Fibroblast of upper back skin (primary cell): ENCODE measurements at places on chromosomes 4 and X.

GRCh38 chr4:23039818-23040217 is 347.1 kb downstream of the GBA3 start:
- DNase-seq = peak; percentile 54

GRCh38 chr4:15989424-15989823 is 26.4 kb upstream of the FGFBP2 start:
- DNase-seq = no peak

DNA sequence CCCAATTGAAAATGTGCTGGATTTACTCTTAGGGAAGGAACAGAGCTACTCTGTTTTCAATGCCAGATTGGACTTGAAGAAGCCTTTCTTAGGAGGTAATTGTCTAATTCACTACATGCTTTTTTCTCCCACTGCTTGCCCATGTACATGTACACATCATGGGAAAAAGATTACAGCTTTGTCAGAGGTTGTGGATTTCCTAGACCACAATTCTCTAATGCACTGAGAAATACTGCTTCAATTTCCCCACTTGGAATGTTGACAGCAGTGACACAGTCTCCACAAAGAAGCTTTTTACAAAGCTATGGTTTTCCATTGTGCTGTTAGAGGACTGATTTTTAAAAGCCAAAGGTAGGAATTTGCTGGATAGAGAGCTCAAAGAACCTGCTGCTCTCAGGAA is 19.5 kb downstream of the ZAR1 start:
- peak; percentile 40 for DNase-seq

DNA sequence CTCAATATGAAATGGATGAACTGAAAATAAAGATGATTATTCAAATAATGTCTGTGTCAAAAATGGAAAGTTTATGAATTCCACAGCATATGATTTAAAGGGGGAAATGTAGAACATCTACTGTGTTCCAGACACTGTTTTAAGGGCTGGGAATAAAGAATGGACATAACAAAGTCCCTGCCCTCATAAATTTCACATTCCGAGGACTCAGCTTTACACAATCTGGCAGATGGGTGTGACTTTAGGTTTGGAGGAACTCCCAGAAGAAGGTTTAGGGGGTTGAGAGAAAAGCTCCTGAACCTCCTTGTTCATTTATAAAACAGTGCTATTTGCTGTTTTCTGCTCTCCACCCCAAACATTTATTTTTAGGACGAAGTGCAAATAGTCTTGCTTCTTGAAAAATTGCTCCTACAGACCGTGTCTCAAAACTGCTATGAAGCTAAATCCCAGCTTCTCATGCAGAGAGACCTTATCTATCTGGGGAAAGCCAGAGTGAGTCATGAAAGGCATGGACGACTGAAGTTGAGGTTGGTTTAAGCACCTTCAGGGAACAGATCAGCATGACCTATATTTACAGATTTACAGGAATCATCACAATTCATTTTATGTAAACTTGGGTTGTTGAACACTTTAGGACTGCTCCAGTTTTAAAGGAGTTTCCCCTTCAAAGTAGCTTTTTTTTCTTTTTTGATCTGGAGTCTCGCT is 184.3 kb downstream of the HS6ST2 start:
- DNase-seq = no peak

DNA sequence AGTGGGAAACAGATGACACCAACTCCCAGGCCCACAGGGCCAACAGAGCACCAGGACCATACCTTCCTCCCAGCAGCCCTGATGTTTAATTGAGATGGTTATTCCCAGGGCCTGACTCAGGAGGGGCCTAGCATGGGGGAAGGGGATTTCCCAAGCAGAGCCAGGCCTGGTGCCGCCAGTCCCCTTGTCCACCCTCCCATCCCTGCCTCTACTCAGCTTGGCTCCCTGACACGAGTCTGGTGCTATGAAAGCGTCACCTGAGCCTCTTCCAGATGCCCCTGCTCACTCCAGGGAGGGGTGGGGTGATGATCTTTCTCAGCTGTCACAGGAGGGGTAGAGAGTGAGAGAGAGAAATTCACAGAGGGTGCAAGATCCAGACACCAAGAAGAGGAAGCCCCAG is 72.7 kb downstream of the EFNB1 start:
- no peak for DNase-seq

- DNase-seq = no peak
These were observed 446.4 kb downstream of the RPA4 start for GRCh38 chrX:97330151-97330550.

DNA sequence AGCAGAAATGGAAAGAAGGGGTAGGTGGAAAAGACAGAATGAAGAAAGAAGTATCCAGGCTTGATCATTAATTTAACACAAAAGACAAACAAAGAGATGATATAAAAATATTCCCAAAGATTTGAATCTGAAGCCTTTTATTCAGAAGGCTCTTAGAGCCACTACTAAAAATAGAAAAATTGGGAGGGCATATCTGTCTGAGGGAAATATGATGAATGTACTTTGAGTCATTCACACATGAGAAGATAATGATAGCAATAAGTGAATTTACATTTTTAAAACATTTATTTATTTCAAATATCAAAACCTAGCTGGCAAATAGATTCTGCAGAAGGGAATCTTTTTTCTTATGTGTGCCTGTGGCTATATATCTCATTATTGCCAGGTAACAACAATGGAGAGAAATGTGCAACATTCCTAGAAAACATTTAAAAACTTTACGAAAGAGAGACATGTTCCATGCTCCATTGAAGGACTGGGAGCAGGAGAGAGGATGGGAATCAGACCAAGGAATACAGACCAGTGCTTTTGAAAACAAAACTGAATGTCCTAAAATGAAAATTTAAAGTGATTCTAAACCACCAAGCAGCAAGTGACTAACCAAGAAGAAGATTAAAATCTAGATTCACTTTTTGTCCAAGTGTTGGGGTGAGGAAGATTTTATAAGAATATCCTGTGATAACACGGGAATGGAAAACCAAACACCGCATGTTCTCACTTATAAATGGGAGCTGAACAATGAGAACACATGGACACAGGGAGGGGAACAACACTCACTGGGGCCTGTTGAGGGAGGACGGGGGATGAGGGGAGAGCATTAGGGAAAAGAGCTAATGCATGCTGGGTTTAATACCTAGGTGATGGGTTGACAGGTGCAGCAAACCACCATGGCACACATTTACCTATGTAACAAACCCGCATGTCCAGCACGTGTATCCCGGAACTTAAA is 41.2 kb downstream of the ANXA5 start:
- DNase-seq = no peak

GRCh38 chrX:31099536-31100090 is 27.8 kb upstream of the FTHL17 start:
- no peak for DNase-seq

DNA sequence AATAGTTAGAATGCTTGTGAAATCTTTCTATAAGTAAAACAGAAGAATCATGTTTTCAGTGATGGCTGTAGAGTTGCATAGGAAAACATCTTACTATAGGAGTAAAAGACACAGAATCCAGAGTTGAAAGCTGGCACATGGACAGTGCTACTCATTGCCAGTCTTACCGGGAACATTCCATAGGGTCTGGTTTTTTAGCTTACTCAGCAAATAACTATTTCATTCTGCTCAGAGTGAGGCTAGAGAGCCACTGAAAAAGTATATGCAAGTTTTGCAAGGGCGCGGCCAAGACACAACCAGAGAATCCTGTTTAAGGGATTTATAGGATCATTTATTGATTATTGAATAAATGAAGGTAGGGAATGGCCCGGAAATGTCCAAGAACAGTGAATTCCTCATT is 60.3 kb downstream of the MTHFD2L start:
- peak; percentile 63 for DNase-seq

DNA sequence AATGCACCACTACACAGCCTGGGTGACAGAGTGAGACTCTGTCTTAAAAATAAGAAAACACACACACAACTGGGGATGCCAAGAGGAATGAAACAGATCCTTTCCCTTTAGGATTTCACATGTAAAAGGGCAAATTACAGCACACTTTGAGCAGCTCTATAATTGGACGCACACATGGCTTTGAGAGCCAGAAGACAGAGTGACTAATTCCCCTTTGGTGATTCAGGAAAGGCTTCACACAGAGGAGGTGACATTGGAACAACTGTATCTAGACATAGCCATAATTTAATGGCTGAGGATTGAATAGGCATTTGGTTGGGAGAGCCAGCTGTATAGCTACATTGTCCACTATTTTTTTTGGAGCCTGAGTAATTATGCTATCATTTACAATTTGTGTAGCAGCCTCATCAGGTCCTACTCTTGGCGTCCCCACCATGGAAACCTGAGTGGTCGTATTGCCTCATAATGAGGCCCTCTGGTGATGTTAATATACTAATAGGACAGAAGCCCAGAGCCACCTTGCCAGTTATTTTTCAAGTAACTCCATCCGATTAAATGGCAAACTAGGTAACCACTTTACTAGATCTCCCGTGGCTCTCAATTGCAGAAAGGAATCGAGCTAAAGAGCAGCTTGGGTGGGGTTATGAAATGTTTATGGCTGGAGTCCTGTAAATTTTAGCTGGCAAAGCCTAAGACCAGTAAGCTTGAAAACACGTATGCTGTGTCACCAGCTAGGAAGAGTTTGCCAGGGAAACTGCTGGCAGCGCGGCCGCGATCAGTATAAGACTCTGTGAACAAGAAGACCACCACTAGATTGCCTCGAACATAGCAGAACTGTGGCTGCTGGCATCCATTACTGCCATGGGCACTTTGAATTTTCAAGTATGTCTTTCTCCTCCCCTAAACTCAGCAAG is 8.5 kb upstream of the PPEF1 start:
- no peak for DNase-seq

- DNase-seq = peak; percentile 3
These were observed 1449.6 kb downstream of the C4orf33 start for GRCh38 chr4:130545596-130545995.

DNA sequence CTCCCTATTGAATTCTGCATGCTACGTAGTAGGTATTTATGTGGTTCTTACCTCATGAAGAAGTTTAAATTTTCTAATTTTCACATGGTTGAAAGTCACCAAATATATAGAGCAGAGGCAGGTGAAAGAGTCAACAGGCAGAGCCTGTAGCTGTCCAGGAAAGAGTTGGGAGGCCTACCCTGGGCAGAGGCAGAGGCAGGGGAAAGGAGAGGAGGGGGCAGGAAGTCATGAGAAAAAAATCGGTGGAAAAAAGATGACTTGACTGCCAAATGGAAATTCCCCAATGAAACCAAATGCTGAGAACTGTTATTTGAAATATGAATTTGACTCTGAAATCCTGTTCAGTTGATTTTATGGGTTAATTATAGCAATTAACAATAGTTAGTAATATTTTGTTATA is 23.1 kb upstream of the GPR34 start:
- no peak for DNase-seq

DNA sequence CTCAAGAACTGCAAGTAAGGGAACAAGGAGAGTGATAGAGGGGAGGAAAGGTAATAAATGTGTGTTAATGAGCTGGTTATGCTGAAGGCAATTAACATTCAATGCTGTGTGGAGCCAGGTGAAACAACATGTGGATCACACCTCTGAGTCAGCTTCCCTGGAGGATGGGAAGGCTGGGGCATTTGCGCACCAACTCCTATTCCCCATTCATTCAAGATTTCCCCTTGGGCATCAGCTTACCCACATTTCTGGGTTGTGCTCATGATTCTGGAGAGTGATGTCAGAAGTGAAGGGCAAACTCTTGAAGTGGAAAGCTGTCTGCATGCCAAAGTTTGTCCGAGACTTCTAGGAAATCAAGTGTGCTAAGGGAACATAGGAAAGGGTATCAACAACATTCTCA is 461.4 kb downstream of the MID1IP1 start:
- no peak for DNase-seq

- DNase-seq = no peak
These were observed 40.5 kb upstream of the BBS12 start for GRCh38 chr4:122691988-122692387.

- peak; percentile 44 for DNase-seq
These were observed 460.3 kb downstream of the SPRY1 start for GRCh38 chr4:123856689-123857545.

- DNase-seq = no peak
These were observed 7.9 kb upstream of the CFP start for GRCh38 chrX:47637546-47638195.

DNA sequence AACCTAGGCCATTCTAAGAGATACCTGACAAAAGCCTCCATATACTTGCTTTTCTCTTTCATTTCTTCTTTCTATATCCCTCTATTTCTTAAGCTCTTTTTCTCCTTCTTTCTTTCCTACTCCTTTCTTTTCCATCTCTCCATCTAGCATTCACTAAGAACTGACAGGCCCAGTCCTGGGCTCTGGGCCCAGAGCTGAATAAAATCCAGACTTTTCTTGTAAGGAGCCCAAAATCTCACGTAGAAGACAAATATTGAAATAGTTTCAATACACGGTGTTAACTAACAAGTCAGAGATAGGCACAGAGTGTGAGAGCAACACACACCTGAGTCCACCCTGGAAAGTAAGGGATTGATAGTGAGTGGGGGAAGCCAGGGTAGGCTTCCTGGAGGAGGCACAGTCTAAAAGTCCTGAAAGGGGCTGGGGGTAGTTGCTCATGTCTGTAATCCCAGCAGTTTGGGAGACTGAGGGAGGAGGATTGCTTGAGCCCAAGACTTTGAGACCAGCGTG is 73.2 kb upstream of the EFNB1 start:
- no peak for DNase-seq

GRCh38 chr4:7247946-7248345 is 55.6 kb downstream of the SORCS2 start:
- no peak for DNase-seq

- DNase-seq = peak; percentile 40
These were observed 474.0 kb upstream of the NDST3 start for GRCh38 chr4:117560329-117560728.

DNA sequence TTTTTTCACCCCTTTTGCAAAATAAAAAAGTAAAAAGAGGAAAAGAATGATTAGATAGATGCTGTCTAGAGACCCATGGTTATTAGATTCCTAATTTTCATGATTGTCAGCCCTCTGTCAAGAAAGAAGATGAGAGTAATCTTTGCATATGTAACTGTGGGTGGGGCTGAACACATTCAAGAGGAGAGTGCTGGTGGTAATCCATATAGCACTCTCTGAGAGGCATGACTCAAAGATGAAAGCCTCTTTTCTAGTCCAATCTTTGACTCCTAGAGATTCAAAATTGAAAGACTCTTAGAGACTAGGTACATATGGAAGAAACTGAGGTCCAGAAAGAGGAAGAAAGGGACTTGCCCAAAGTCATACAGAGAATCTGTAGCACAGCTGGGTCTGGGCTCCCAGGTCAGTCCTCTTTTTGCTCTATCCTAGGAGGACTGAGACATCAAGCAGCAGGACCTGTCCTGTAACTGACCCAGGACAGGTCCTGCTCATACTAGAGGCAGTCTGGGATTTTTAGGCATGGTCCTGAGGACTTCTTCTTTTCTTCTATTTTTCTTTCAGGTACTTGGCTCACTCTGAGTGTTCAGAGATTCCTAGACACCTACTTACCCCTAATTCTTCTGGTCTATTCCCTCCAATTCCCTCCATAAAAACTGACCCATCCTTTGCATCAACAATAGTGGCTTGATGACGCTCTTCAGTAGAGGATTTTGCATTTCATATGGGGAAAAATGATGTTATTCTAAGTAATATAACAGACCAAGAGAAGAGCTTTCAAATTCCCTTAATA is 23.8 kb downstream of the VSIG4 start:
- DNase-seq = no peak

GRCh38 chr4:122045533-122045932 is 93.7 kb upstream of the TRPC3 start:
- peak; percentile 95 for DNase-seq
